Hepatocyte (in vitro differentiated cells): ENCODE measurements at places on chromosomes 13 and 19. TPM values are rescaled to one million over a fixed set of nuclear protein-coding genes. Genes with fewer than 3 reads are reported as not detected.

APLP1 gene
- 19.8 and 29.0 TPM in 2 replicates for total RNA-seq

SULT2A1 gene
- total RNA-seq: 188 and 193 TPM in 2 replicates

- no peaks in the 10 kb centered on the region for H3K36me3 ChIP-seq
- H3K27ac ChIP-seq: no peak overlapping the region
- no peaks in the 10 kb centered on the region for H3K4me1 ChIP-seq
- no peak overlapping the region for H3K4me3 ChIP-seq
Observed at GRCh38 chr13:34900288-34900739, 41.8 kb upstream of the NBEA start.

KLK14 gene
- 0.13 TPM in 1 of 2 replicates, not detected in the other for total RNA-seq

FCHO1 gene
- total RNA-seq: 2.1 and 2.2 TPM in 2 replicates

HS6ST3 gene
- 2.2 and 2.4 TPM in 2 replicates for total RNA-seq

DNA sequence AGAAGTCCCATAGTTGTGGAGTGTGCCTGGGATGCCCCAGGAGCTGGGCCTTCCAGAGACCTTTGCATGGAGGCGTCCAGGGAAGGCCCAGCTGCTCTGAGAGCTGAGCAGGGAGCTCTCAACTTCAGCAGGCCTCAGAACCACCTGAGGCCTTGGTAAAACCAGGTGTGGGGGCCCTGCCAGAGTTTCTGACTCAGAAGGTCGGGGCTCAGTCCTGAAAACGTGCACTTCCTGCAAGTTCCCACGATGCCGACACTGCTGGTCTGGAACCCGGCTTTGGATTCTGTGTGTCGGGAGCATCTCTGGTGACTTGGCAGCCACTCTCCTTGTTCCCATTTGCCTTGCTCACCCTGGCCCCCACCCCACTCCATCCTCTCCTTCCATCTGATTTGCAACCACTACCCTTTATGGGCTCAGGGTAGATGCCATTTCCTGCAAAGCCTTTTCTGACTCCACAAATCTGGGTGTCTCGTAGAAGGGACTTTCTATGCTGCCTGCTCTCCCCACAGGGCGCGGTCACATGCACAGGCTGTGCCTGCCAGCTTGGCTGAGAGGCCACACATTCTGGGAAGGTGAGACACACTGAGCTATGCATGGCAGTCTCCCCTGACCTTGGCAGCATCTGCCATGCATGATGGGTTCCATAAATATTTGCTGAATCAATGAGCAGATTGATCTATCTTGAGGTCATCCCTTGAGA lies 244.7 kb downstream of the COL4A1 start:
- H3K4me1 ChIP-seq: no peaks in the 10 kb centered on the region
- H3K27ac ChIP-seq: no peak overlapping the region
- no peak for DNase-seq
- H3K27me3 ChIP-seq: no peaks in the 10 kb centered on the region
- H3K36me3 ChIP-seq: no peaks in the 10 kb centered on the region

NLRP4 gene
- total RNA-seq: not detected in 2 replicates

DNA sequence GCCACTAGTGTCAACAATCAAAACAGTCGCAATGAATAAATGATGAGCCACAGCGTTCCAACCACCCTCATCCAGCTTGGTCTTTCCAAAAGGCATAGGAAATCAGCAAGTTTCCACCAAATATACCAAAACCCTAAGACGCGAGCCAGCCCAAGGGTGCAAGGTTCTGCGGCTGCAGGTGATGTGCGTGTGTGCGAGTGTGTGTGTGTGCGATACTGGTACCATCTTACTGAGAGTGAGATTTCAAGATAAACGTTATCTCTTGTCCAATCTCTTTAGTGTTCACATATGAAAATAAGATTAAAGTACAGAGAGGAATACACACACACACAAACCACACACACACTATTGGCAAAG lies 895 bp upstream of the TRPC4 start:
- H3K27me3 ChIP-seq: peaks cover 48% of the 10 kb centered on the region
- H3K36me3 ChIP-seq: no peaks in the 10 kb centered on the region
- H3K4me1 ChIP-seq: peaks cover 5% of the 10 kb centered on the region
- no peak overlapping the region for H3K27ac ChIP-seq
- peak overlapping the region; percentile 66 for H3K4me3 ChIP-seq
- no peak for DNase-seq

DNA sequence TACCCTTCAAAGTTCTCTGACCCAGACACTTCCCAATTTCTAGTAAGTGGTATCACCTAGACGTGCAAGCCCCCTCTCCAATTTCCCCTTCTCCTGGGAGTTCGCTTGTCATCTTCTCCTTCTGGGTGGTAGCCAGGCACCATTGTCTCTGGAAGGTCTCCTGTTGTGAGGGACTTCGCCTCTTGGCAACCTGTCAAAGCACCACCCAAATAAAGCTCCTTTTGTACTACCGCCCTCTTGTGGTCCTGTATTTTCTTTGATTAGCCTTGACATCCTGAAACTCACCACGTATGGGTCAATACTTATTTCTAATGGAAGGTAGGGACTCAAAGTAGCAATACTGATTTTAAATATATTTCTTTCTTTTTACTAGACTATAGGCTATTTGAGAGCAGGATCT lies 8.2 kb downstream of the GPC5 start:
- H3K4me1 ChIP-seq: no peaks in the 10 kb centered on the region
- no peak overlapping the region for H3K27ac ChIP-seq
- H3K4me3 ChIP-seq: no peak overlapping the region
- peak; percentile 47 for DNase-seq
- H3K27me3 ChIP-seq: peaks cover 20% of the 10 kb centered on the region

COPE gene
- total RNA-seq: 222 and 228 TPM in 2 replicates

DNA sequence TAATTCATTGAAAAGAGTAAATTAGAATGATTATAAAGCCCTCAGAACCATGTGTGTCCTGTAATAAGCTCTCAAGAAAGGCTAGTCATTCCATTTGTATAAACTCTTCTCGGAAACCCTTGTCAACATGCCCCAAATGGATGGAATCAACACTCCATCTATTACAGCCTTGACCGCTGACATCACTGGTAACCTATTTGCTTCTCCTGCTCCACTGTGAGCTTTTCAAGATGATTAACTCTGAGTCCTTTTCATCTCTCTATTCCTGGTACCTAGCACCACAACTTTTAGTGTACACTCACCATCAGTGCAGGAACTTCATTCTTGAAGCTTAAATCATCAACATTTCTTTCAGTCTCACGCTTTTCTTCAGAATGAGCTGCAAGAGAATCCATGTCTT lies 612.0 kb downstream of the DCT start:
- H3K4me1 ChIP-seq: peaks cover 5% of the 10 kb centered on the region
- no peaks in the 10 kb centered on the region for H3K27me3 ChIP-seq
- H3K36me3 ChIP-seq: no peaks in the 10 kb centered on the region
- H3K4me3 ChIP-seq: no peak overlapping the region
- DNase-seq: no peak

GIPC3 gene
- total RNA-seq: 0.04 TPM in 1 of 2 replicates, not detected in the other

- peak overlapping the region; percentile 62 for H3K4me3 ChIP-seq
- DNase-seq: no peak
- H3K27ac ChIP-seq: peak overlapping the region; percentile 98
- H3K4me1 ChIP-seq: peaks cover 8% of the 10 kb centered on the region
- no peaks in the 10 kb centered on the region for H3K27me3 ChIP-seq
Observed at GRCh38 chr19:40091205-40092129, 724 bp upstream of the ZNF780A start.

DNA sequence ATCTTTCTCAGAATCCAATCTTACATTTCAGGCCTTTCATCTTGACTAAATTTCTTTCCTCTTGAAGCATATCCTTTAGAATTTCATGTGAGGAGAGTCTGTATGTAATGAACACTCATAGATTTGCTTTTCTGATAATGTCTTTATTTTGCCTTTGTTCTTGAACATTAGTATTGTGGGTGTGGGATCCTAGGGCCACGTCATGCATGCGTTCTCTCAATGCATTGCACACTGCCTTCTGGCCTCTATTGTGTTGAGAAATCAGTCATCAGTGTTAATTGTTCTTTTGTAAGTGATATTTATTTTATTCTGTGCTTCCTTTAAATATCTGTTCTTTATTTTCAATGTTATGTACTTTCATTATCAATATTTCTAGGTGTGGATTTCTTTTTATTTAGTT lies 364.9 kb downstream of the OXGR1 start:
- no peaks in the 10 kb centered on the region for H3K27me3 ChIP-seq
- H3K27ac ChIP-seq: no peak overlapping the region
- no peaks in the 10 kb centered on the region for H3K36me3 ChIP-seq
- H3K4me3 ChIP-seq: no peak overlapping the region
- no peaks in the 10 kb centered on the region for H3K4me1 ChIP-seq

URAD gene
- total RNA-seq: 13.5 and 18.2 TPM in 2 replicates

GRCh38 chr19:46935066-46935663 lies 74.4 kb downstream of the ARHGAP35 start:
- H3K4me3 ChIP-seq: no peak overlapping the region
- no peaks in the 10 kb centered on the region for H3K36me3 ChIP-seq
- H3K4me1 ChIP-seq: peaks cover 12% of the 10 kb centered on the region
- DNase-seq: no peak
- H3K27ac ChIP-seq: peak overlapping the region; percentile 51

DNA sequence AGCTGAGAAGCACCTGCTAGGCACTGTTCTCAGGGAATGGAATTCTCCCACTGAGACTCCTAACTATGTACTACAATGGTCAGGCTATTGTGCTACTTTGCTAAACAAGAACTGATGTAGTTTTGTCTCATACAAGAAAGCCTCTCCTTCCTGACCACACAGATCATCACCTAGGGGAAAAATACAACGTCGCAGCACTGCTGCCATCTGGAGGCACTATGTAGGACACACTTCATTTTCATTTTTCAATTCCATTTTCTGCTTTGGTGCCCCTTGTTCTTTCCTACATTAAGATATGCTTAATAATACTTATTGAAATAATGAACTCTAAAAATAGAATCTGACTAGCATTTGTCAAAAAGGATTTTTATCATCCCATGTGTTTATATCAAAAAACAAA lies 21.1 kb downstream of the PROSER1 start:
- no peak overlapping the region for H3K4me3 ChIP-seq
- DNase-seq: peak; percentile 51
- H3K4me1 ChIP-seq: peaks cover under 1% of the 10 kb centered on the region
- H3K27ac ChIP-seq: no peak overlapping the region

GRCh38 chr19:2273356-2274184 lies 8.4 kb downstream of the PEAK3 start:
- DNase-seq: peak; percentile 85
- no peak overlapping the region for H3K4me3 ChIP-seq
- peak overlapping the region; percentile 78 for H3K27ac ChIP-seq
- H3K4me1 ChIP-seq: peaks cover 22% of the 10 kb centered on the region
- H3K27me3 ChIP-seq: no peaks in the 10 kb centered on the region

MRPL57 gene
- total RNA-seq: 25.1 and 26.6 TPM in 2 replicates

DNA sequence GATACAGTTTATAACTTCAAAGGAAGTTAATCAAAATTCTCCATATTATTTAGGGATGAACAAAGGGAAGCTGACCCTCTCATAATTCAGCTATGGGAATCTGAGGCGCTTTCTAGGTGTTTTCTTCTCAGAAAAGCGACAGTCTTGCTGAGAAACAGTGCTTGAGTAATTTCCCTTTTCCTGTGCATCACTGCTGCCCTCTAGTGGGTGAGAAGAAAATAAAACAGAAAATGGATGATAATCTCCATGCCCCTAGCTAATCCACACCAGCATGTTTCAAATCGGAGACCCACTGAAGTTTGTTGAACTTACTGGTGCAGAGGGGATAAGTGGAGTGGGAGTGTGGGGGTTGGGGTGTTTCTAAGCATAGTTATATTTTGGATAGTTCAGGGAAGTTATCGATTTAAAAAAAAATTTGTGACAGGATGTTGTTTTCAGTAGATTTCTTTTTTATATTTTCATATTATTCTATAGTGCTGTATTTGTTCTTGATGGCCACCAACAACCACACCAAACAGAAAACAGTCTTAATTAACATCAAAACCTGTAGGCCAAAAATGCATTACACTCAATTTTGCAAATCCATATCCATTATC lies 21.4 kb downstream of the LCP1 start:
- H3K4me1 ChIP-seq: no peaks in the 10 kb centered on the region
- no peak overlapping the region for H3K27ac ChIP-seq
- H3K4me3 ChIP-seq: no peak overlapping the region

HCN2 gene
- total RNA-seq: 0.30 and 0.44 TPM in 2 replicates

TTC9B gene
- not detected in 2 replicates for total RNA-seq

KLK12 gene
- total RNA-seq: 0.80 TPM in 1 of 2 replicates, not detected in the other

UHRF1 gene
- 5.1 and 9.9 TPM in 2 replicates for total RNA-seq

DNA sequence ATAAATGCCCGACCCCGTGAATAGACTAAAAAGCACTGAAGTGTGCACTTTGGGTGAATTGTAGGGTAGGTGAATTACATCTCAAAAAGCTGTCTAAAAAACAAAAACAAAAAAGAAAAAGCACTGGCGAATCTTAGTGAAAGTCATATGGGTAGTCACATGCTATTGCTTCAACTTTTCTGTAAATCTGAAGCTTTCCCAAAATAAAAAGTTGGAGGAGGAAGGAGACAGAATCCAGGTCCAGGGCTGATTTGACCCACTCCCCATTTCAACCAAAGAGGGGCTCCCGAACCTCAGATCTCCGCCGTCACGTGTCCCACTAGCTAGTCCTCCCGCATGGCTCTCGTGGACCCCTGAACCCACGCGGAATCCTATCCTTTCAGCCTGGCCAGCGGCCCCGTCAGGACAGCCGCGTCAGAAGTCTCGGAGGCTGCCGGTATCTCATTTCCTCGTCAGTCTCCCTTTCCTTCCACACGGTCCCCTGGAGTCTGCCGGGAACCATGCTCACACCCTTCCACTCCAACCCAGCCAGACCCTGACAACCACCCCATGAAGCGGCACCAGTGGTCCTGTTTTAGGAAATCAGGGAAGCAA lies 6.1 kb downstream of the PPP1R12C start:
- no peaks in the 10 kb centered on the region for H3K36me3 ChIP-seq
- peaks cover 29% of the 10 kb centered on the region for H3K4me1 ChIP-seq
- no peak overlapping the region for H3K27ac ChIP-seq
- DNase-seq: no peak
- H3K27me3 ChIP-seq: no peaks in the 10 kb centered on the region

DNA sequence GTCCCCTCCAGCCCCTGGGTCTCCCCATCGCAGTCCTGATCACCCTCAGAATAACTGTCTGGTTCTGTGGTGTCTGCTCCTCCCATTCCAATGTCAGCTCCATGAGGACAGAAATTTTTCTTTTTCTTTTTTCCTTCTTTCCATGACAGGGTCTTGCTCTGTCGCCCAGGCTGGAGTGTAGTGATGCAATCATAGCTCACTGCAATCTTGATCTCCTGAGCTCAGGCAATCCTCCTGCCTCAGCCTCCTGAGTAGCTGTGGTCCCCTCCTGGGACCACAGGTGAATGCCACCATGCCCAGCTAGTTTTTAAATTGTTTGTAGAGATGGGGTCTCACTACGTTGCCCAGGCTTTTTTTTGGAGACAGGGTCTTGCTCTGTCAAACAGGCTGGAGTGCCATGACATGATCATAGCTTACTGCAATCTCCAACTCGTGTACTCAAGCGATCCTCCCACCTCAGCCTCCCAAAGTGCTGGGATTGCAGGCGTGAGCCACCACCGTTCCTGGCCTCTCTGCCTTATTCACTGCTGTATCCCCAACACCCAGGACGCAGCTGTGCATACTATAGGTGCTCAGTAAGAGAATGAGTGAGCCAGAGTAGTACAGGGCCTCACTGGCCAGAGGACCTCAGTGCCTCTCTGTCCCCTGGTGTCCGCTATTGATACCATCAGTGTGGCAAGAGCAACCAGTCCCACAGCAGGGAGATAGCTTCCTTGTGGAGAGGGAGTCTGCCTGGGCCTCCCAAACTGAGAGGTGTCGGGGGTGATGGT lies 5.2 kb upstream of the DOCK6 start:
- no peak for DNase-seq
- no peaks in the 10 kb centered on the region for H3K36me3 ChIP-seq
- H3K27ac ChIP-seq: no peak overlapping the region
- H3K4me1 ChIP-seq: peaks cover 24% of the 10 kb centered on the region
- no peaks in the 10 kb centered on the region for H3K27me3 ChIP-seq
- no peak overlapping the region for H3K4me3 ChIP-seq

- H3K4me3 ChIP-seq: no peak overlapping the region
- DNase-seq: no peak
- H3K4me1 ChIP-seq: no peaks in the 10 kb centered on the region
- no peak overlapping the region for H3K27ac ChIP-seq
- no peaks in the 10 kb centered on the region for H3K36me3 ChIP-seq
Observed at GRCh38 chr13:72686766-72687165, 40.7 kb downstream of the MZT1 start.
